ENCODE measurements at places on chromosomes 16 and 17.

DNA sequence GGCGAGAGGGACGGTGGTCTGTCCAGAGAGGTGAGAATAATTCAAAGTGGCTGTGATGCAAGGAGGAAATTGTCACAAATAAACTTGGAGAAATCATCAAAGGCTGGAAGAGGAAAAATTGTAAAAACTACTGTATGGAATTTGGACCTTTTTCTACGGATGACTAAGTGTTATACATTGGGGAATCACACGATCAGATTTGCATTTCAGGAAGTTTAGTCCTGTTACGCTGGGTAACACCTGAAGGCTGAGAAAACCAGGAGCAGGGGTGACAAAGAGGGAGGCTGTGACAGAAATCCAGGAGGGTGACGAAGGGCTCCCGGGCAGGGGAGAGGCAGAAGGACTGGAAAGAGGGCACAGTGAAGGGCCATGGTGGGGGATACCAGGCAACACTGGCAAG lies 511.7 kb downstream of the CDH13 start:
- no peak for DNase-seq

- DNase-seq = no peak
These were observed 1.9 kb downstream of the GLIS2 start for GRCh38 chr16:4317532-4318450.

DNA sequence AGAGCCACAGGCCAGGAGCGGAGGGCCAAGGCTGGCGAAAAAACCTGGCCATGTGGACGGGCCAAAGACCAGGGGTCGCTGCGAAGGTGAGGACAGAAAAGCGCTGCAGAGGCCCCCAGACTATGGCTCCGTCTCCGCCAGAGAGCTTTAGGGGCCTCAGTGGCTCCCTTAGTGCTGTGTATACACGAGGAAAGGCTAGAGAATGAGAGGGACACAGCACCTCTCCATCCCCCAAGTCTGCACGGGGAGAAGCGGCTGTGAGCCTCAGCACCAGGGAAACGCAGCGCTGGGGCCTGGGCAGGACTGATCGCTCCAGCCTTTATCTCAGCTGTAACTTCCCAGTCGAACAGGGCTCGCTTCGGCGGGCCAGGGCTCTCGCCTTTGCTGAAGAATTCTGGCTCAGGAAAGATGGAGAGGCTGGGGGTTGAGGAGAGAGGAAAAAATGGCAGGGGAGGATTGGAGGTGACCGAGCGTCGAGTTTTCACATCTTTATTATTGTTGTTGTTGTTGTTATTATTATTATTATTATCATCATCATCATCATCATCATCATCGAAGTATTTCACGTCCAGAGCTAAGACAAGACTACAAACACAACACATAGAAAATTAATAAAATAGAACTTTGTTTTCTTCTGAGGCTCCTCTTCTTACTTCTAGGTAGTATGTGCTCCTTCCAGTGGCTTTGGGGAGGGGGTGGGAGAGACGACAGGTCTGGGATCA lies 1.9 kb upstream of the HOXB5 start:
- DNase-seq = no peak

- no peak for DNase-seq
These were observed 220.5 kb downstream of the PARN start for GRCh38 chr16:14409563-14409962.

DNA sequence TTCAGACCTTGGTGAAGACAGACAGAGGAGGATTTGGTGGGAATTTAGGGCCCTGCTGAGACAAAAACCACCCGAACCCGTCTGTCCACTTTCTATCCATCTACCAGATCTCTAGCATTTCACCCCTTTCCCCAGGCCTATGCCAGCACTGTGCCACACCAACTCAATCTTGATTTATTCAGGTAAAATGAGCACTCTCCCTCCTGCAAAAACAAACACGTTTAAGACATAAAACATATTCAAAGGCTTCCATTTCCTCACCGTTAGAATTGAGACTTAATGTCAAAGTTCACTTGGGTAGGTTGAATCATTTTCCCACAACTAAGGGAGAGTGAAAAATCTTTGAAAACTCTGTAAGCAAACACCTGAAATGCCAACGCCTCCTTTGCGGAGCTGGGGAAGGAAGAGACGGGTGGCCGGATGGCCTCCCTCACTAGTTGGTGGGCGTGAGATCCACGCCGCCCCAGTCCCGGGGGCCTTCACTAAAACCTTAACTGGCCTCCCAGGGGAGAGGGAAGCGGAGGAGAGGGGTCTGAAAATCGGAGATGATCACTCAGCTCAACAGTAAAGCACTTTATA lies 862 bp downstream of the DCAKD start:
- no peak for DNase-seq
